Large intestine (tissue), 12 donors: ENCODE measurements at places on chromosomes 4 and X. TPM values are rescaled to one million over a fixed set of nuclear protein-coding genes. Genes with fewer than 3 reads are reported as not detected.

GRCh38 chr4:8836664-8837171 is 34.9 kb downstream of the HMX1 start:
- DNase-seq: no peak

GLUD2 gene
- polyA plus RNA-seq: 2.0 TPM

ZC4H2 gene
- polyA plus RNA-seq: 13.5 TPM

TBC1D9 gene
- 27.9 TPM for polyA plus RNA-seq
